Right ventricle myocardium inferior (tissue), 1 donor: ENCODE measurements at places on chromosomes 2 and 18. TPM values are rescaled to one million over a fixed set of nuclear protein-coding genes. Genes with fewer than 3 reads are reported as not detected.

GRCh38 chr2:158011055-158011771 lies 90.5 kb upstream of the UPP2 start:
- DNase-seq: no peak

DNA sequence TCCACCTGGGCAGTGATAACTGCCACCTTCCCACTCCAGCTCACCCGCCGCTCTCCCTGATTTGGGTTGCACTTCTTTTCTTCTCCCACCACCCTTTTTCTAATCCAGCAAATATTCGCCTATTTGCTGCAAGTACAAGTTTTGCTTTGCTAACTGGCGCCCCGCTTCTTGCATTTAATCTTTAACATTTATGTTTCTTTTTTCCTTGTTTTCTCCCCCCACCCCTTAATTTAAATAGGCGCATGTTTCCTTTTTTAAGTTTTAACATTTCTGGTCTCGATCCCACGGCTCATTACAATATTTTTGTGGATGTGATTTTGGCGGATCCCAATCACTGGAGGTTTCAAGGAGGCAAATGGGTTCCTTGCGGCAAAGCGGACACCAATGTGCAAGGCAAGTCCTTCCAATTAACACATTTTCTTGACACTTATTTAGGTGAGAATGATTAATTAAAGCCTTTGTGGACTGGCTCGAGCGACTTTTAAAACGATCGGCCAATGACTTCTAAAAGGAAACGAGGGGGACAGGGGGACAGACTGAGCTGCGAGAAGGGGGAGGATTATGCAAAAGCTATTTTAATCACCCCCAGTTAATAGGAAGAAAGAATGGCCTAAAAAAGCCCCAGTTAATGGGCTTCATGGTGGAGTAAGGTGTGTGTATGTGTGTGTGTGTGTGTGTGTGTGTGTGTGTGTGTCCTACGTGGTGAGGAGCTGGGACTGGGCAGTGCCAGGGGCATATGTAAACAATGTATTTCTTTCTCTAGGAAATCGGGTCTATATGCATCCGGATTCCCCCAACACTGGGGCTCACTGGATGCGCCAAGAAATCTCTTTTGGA lies 1.6 kb downstream of the TBR1 start:
- DNase-seq: no peak

- no peak for DNase-seq
Measured at GRCh38 chr2:237627441-237628246, at the start of gene LRRFIP1. TSS of gene LRRFIP1 (plus strand) at chr2:237627587. CDS start at chr2:237627645, 58 bp downstream.

DNA sequence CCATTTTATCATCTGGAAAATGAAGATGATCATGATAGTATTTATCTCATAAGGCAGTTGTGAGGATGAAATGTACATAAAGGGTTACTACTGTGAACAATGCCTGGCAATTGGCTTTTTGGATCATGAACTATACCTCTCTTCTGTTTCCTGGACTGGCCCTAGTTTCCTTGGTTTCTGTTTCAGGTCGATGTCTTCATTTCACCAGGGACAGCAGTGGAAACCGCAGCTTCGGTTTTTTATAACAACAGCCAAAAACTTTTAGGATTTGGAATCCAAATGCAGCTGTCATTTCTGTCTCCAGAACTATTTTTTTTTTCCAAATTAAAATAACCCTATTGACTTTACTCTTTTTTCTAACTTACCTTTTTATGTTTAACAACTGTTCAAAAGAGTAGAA lies 425.1 kb downstream of the RND3 start:
- no peak for DNase-seq

DNA sequence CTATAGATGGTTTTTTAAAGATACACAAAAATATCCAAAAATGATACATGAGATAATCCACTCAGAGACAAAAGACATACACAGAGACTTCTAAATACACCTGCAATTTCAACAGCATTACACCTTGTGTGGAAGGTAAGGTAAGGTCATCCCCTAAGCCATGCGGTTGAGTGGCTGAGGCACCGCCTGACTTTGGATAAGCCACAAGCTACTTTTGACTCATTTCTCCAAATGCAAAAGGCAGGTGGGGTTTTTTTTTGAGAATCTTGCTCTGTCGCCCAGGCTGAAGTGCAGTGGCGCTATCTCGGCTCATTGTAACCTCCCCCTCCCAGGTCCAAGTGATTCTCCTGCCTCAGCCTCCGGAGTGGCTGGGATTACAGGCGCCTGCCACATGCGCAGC lies 13.1 kb downstream of the AP1S3 start:
- DNase-seq: no peak

DNA sequence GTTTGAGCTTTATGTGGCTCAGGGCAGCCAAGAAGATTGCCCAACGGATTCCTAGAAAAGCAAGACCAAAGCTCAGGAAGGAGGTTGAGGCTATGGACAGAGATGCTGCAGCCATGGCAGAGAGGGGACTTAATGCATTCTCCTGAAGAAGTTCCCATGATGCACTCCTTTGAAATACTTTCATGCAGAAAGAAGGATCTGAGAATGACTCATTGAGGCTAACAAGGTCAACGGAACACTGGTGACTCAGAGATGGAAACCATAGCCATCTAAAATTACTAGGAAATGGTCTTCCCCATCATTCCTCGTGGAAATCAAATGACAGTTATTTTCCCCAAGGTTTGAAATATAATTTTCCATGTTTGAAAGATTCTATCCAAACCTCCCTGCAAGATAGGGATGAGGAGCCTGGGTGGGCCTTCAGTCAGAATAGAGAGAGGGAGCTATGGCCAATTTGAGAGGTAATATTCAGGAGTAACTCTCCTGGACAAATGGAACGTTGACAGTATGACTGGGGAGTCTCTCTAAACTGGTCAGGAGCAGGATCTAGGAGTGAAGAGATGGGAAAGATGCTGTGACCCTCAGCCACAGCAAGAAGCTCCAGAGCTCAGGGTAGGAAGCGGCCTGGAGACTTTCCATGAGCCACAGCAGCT lies 63.0 kb downstream of the REEP1 start:
- DNase-seq: no peak

- DNase-seq: no peak
Measured at GRCh38 chr2:142997231-142997630, 119.8 kb downstream of the KYNU start.

DNA sequence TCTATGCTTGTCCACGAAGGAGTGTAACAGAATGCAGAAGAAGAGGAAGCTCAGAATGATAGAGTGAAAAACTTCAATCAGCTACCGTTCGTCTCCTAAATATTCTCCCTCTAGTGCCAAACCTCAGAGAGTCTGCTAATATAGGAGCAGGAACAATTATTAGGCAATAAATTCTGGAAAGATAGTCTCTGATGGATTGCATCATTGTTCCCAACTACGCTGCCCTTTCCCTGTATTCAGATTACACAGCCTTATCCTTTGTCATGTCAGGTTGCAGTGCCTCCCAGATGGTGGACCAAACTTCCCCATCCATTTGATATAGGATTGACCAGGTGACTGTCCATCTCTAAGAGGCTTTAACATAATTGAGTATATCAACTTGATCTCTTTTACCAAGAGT lies 811.5 kb upstream of the CHAC2 start:
- DNase-seq: no peak

- no peak for DNase-seq
Measured at GRCh38 chr18:2723207-2723606, 67.7 kb downstream of the SMCHD1 start.

GRCh38 chr18:58183226-58183625 lies 139.2 kb downstream of the NEDD4L start:
- DNase-seq: no peak

- DNase-seq: no peak
Measured at GRCh38 chr2:207474863-207475485, 54.8 kb upstream of the CREB1 start.

DNA sequence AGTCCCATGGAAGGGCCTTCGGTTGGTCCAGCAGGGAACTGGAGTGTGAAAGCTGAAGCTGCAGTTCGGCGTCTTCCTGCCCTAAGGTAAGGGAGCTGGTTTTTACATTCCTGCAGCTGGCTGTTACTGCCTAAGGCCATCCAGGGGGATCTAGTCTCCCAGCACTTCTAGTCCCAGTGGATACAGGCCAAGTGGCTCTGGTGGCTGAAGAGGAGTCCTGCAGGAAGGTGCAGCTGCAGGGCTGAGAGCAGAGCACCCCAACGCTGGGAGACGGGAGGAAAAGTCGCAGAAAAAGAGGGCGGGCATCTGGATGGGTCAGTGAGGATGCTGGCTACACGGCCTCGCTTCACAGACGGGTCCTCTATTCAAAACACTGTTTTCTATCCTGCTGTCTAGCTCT lies 225.0 kb upstream of the HS6ST1 start:
- peak; percentile 8 for DNase-seq

DNA sequence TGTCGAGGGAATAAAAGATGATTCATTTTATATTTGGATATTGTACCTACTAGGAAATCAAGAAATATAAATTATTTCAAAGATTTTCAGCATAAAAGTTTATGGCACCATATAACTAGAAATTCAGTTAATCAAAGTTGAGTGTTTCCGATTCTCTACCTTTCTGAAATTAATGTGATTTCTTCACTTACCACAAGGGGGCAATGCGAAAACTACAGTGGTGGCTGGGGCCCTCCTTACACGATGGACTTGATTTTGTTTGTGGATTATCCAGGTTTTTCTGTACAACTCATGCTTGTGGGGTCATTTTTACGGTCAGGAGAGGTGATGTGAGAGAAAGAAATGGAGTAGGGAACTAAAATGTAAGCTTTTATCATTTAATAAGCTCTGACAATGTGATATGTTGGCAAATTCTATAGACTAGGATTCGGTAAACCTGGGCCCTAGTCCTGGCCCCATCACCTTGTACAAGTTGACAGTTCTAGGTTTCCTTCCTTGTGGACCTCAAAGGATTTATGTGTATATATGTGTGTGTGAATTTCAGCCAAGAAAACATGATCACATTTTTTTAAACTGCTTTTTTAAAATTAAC lies 47.6 kb downstream of the G6PC2 start:
- no peak for DNase-seq

DNA sequence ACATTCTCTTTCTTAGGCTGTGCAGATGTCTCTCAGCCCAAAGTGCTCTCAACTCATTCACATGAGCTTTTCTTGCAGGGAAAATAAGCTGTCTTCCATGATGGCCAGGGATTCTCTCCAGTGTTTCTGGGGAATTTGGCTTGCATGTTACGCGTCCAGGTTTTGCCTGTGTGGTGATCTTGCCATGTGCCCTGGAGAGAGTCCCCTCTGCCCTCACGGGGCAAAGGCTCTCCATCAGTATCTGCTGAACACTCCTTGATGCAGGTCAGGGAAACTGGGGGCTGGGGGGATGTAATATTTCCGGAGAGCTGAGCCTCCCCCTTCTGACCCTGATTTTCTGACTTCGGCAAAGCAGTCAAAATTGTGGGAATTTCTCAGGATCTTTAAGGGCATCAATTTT lies 87.6 kb downstream of the ACKR3 start:
- DNase-seq: no peak

DNA sequence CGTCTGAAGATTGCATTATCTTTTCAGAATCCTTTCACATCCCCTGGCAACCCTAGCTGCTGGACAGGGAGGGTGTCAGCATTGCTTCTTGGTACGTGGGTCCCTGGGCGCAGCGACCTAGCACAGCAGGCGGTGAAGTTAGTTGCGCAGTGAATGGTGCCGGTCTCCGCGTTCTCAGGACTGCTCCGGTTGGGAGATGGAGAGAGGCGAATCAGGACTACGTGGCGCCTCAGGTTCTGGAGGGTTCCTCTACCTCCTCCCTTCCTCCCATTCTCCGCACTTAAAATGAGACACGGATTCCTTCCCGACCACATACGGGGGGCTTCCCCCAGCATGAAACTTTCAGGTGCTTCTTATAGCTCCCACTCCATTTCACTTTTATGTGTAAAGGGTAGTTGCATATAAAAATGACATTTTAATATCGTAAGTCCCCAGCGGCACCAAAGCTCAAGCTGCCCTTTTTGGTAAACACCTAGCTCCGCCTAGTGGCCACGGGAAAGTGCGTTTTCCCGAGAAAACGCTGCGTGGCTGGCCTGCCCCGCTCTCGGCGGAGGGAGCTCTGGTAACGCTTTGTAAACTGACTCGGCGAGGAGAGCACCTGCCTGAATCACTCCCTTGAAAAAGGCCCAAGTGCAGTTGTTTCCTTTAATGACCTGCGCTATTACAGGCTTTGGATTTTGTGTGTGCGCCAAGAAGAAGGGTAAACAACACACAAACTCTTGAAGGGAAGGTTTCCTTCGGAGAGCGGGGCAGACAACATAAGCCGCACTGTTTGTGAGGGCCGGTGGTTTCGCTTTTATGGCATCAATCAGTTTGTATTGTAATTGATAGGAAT lies 32.9 kb upstream of the INHBB start:
- peak; percentile 86 for DNase-seq

- DNase-seq: no peak
Measured at GRCh38 chr2:113195923-113196501, 22.2 kb downstream of the PSD4 start.

GRCh38 chr2:108855194-108855593 lies 68.6 kb downstream of the CCDC138 start:
- no peak for DNase-seq

DNA sequence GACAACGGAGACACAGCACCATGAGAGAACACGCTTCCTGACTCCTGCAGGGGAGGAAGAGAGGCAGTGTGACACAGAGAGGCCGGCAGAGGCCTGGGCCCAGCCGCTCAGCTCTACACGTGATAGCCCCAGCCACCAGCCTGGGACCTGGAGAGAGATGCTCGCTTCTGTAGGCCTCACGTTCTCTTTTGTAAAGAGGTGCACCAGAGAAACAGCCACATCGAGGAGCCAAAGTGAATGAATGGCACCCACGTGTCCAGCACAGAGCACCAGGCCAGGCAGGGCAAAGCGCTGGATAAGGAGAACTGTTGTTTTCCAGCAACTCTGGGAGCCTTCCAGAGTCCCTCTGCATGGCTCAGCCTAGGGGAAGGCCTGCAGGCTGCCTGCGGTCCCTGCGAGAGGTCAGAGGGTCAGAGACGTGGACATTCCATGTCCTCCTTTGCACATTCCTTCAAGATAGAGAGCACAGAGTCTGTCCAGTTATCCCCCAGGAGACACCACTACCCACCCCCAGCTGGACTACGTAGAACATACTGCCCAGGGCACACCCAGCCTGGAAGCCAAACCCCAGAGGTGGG lies 14.2 kb downstream of the LIMS2 start:
- peak; percentile 59 for DNase-seq

- no peak for DNase-seq
Measured at GRCh38 chr2:201648-202433, 62.0 kb downstream of the SH3YL1 start.

- DNase-seq: no peak
Measured at GRCh38 chr18:54279477-54280219, 10.3 kb downstream of the POLI start.

- no peak for DNase-seq
Measured at GRCh38 chr2:33607905-33608304, 8.8 kb upstream of the FAM98A start.

DNA sequence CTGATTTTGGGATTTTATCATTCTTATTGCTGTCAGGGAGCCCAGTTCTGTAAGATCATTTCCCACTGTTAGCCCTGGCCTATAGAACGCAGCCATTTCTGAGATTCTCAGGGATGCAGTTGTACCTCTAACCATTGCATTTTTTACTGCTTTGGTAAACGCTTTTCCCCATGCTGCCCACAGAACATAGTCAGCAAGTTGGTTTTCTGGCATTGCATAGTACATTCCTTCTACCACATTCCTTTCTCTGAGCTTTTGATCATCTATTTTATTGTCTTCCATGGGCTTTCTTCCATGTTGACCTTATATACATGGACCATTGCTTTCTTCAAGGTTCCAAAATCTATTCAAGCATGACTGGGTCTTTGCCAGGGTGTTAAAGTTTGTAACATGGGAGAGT lies 86.8 kb upstream of the ST6GAL2 start:
- no peak for DNase-seq

The PSMD14 gene
- 44.0 TPM for total RNA-seq

The SLC8A1 gene
- total RNA-seq: 999 TPM

The TBC1D8 gene
- total RNA-seq: 37.9 TPM

The MYO7B gene
- total RNA-seq: 0.46 TPM

The ALPI gene
- not detected for total RNA-seq

The SULT1C4 gene
- 2.0 TPM for total RNA-seq

The NAT8 gene
- total RNA-seq: not detected
